ENCODE measurements at places on chromosomes 3 and 15.

DNA sequence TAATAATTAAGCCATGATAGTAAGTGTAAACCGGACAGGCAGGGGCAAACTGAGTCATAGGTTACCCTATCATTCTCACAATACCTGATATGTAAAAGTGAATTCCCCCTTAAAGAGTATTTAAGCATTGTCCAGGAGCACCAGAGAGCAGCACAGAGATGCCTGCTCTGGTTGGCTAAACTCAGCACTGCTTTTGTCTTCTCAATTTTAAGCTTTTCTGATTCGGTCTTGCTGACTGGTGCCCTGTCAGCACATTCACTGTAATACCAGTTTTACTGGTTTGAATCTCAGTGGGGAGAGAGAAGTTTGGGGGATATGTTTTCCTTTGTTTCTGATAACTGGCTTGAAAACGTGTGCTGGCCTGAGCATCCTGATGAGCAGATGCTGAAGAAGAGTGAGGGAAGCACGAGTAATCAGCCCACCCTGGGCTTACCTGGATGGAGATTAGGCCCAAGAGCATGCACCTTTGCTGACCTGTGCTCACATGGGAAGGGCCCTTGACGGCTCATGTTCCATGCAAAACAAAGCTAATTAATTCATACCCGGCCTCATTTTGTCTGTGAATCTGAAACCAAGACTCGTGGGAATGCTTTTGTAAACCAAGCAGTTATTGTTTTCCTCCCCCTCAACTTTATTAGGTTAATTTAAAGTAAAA lies 208.5 kb upstream of the MRPL3 start:
- DNase-seq, result no peak

GRCh38 chr3:56688191-56688590 lies 5.1 kb upstream of the TASOR start:
- DNase-seq, result no peak

- peak; percentile 24 for DNase-seq
Observed at GRCh38 chr3:188687389-188687788, 484.4 kb upstream of the TPRG1 start.

- DNase-seq, result no peak
Observed at GRCh38 chr3:190192087-190192486, 71.4 kb upstream of the P3H2 start.

GRCh38 chr15:64586259-64586870 lies 126.0 kb downstream of the ZNF609 start:
- no peak for DNase-seq

- no peak for DNase-seq
Observed at GRCh38 chr15:40991355-40991754, 38.1 kb downstream of the CHAC1 start.

GRCh38 chr15:70092464-70093027 lies 5.2 kb downstream of the TLE3 start:
- no peak for DNase-seq

GRCh38 chr3:110459021-110459420 lies 612.6 kb upstream of the NECTIN3 start:
- no peak for DNase-seq

GRCh38 chr15:39997031-39997430 lies 42.0 kb downstream of the SRP14 start:
- DNase-seq, result no peak

DNA sequence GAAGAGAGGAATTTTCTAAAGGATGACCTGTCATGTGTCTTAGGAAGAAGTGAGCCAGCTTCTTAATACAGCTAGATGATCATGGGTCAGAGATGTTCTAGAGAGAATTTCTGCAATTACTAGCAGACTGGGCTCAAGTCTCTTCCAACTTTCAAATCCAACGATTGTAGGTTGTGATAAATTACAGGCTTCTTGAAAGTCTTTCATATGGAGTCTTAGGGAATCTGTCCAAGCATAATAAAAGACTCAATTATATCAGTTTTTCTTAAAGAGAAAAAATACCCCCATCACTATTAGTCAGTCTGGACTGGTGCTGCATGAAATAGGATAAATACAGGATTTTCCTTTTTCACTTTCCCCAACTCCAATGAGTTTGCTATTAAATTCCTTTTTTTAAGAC lies 59.1 kb downstream of the DRD3 start:
- no peak for DNase-seq

DNA sequence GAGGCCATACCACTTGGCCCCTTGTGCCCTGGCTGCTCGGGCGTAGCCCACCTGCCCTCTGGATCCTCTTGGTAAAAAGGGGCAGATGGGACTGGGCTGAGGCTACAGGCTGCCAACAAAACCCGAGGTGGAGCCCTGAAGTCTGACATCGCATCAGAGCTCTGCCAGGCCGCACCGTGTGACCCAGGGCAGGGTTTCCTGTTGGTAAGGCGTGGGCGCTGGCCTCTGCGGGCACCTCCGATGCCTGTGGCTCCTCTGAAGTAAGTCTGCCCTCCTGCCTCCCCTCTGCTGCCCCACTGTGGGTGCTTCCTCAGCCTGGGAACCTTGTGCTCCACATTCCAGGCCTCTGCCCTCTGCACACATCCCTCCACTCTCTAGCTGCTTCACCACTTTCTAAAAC lies 8.9 kb downstream of the CHDH start:
- peak; percentile 44 for DNase-seq

DNA sequence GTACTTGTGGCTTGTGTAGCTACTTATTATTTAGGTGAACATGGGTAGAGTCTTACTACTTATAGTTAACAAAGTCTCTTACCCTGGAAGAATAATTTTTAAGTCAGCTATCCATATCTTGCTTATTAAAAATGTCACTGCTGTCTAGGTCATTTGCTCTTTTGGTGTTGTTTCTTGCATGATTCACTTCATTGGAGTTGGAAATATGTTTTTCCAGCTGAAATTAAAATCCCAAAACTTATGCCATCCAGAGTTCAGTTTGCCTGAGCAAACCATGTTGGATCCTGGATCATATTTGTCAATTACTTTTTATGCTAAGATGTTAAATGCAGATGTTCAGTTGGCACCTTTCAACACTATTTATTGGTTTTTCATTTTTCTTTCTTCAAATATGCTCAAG lies 421.0 kb upstream of the RBMS3 start:
- no peak for DNase-seq

GRCh38 chr3:151384741-151385174 lies at the start of gene P2RY12:
Gene P2RY12, minus strand, starts transcription at chr3:151384753. Its CDS starts 45,908 bp downstream, at chr3:151338845.
- DNase-seq, result peak; percentile 27

DNA sequence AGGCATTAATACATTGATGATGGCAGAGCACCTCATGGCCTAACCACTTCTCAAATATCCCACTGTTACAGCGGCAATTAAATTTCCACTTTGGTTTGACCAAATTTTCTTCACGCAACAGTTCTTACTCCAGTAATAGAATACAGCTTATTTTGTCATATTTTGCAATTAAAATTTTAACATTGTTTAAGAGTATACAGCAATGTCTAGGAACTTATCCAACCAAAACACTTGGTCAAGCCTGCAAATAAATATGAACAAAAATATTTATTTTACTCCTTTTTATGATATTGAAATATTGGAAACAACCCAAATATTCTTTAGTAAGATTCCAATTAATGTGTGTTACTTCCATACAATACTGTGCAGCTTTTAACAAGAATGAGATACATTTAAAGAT lies 45.3 kb upstream of the C3orf80 start:
- DNase-seq, result no peak

DNA sequence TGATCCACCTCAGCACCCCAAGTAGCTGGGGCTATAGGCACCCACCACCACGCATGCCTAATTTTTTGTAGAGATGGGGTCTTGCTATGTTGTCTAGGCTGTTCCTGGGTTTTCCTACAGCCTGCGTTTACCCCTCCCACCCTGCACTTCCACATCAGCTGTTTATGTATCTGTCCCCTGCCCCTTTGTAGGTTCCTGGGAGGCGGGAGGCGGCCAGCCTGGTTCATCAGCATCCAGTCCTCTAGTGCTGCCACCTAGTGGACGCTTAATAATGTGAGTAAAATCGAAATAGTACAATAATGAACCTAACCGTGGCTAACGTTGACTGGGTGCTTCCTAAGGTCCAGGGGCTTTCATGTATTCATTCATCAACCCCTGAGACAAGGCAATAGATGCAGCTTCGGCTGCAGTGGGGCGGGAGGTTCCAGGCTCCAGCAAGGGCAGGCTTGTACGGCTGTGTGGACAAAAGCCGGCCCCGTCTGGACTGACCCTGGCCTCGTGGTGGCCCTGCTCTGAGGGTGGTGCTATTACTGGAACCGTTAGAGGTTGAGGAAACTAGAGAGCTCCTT lies 1.2 kb upstream of the LCTL start:
- peak; percentile 87 for DNase-seq

- DNase-seq, result peak; percentile 82
Observed at GRCh38 chr3:23999012-23999641, 54.0 kb downstream of the NR1D2 start.

- no peak for DNase-seq
Observed at GRCh38 chr3:71858503-71859122, 73.7 kb upstream of the PROK2 start.

GRCh38 chr15:67812241-67812644 lies 13.1 kb upstream of the SKOR1 start:
- no peak for DNase-seq

- no peak for DNase-seq
Observed at GRCh38 chr15:38163658-38164057, 89.0 kb upstream of the SPRED1 start.

Measured in hematopoietic multipotent progenitor cell treated with erythropoietin and hydrocortisone succinate and interleukin-3 and kit ligand, for 4 days (in vitro differentiated cells).